ENCODE measurements at places on chromosomes 6 and 20. TPM values are rescaled to one million over a fixed set of nuclear protein-coding genes. Genes with fewer than 3 reads are reported as not detected.
A peak's percentile ranks its signal among the peaks of the same experiment; 100 is the strongest.

The NKAIN2 gene
- total RNA-seq = 2.4 TPM

The CD83 gene
- 50.9 TPM for total RNA-seq

The DDX43 gene
- total RNA-seq = 0.14 TPM

The PSMB8 gene
- total RNA-seq = 162 TPM

The TINAG gene
- not detected for total RNA-seq

The PBOV1 gene
- not detected for total RNA-seq

The GRIK2 gene
- under 0.01 TPM for total RNA-seq

The SLC22A7 gene
- 0.09 TPM for total RNA-seq

The PKHD1 gene
- 0.05 TPM for total RNA-seq

The PRPH2 gene
- total RNA-seq = 0.57 TPM

GRCh38 chr20:3227936-3228749, 10.8 kb downstream of the SLC4A11 start:
- peaks cover 7% of the 10 kb centered on the region for H3K4me1 ChIP-seq
- H3K4me3 ChIP-seq = no peak overlapping the region
- no peaks in the 10 kb centered on the region for H3K27me3 ChIP-seq
- H3K36me3 ChIP-seq = no peaks in the 10 kb centered on the region
- no peak overlapping the region for H3K27ac ChIP-seq

- no peaks in the 10 kb centered on the region for H3K4me1 ChIP-seq
- no peaks in the 10 kb centered on the region for H3K27me3 ChIP-seq
- DNase-seq = no peak
- no peak overlapping the region for H3K4me3 ChIP-seq
These were observed 23.8 kb downstream of the NRSN1 start for GRCh38 chr6:24149836-24150235.

GRCh38 chr6:29651413-29652197, 5.3 kb upstream of the MOG start:
- no peaks in the 10 kb centered on the region for H3K27me3 ChIP-seq
- no peaks in the 10 kb centered on the region for H3K36me3 ChIP-seq
- H3K27ac ChIP-seq = no peak overlapping the region
- no peak for DNase-seq
- no peak overlapping the region for H3K4me3 ChIP-seq

DNA sequence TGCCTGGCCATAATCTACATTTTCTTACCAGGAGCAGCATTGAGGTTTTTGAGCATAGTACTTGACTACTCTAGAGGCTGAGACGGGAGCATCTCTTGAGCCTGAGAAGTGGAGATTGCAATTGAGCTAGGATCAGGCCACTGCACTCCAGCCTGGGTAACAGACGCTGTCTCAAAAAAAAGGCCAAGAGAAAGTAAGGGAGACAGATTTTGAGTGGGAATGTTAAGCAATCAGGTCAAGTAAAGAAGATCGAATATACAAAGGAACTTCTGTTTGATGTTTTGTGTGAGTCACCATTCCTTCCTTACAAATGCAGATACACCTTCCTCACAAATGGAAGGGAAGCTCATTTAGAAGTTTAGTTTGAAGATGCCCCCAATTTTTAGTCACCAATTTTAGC, 4.4 kb downstream of the PNRC1 start:
- no peak overlapping the region for H3K4me3 ChIP-seq
- peak overlapping the region; percentile 46 for H3K27ac ChIP-seq

DNA sequence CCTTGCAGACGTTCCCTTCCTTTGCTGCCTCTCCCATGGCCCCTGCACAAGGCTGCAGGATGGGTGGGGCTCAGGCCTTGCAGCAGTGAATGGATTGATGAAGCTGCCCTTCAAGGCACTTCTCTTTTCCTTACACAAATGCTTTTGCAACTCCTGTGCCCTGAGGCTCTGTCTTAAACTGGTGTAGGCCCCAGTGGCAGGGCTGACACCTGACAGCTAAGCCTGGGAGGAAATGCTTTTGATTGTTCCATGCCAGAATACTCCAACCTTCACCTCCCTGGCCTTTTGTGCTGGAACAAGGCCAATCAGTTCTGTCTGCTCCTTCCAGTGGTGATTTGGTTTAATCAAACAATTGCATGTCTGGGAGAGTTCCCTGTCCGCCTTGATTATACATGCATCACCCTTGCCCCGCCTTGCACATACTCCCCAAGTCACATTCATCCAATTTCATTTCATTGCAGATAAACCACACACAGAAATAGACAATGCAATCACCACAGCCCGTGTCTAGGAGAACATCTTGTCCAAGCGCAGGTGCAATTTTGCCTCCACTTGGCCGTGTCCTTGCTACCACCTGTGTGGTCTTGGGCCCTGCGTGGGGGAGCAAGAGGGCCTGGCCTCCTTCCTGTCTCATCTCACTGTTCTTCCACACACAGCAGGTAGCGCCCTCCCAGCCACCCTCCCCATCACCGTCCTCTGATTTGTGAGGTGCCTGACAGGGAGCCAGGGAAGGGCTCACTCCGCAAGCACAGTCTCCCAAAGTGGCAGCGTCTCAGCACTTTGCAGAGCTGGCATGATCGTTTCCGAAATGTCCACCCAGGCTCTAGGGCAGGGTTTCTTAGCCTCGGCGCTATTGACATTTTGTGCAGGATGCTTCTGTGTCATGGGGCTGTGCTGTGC, 120.4 kb downstream of the CDH26 start:
- H3K4me3 ChIP-seq = no peak overlapping the region
- H3K27me3 ChIP-seq = no peaks in the 10 kb centered on the region
- no peaks in the 10 kb centered on the region for H3K4me1 ChIP-seq
- no peaks in the 10 kb centered on the region for H3K36me3 ChIP-seq
- no peak overlapping the region for H3K27ac ChIP-seq

DNA sequence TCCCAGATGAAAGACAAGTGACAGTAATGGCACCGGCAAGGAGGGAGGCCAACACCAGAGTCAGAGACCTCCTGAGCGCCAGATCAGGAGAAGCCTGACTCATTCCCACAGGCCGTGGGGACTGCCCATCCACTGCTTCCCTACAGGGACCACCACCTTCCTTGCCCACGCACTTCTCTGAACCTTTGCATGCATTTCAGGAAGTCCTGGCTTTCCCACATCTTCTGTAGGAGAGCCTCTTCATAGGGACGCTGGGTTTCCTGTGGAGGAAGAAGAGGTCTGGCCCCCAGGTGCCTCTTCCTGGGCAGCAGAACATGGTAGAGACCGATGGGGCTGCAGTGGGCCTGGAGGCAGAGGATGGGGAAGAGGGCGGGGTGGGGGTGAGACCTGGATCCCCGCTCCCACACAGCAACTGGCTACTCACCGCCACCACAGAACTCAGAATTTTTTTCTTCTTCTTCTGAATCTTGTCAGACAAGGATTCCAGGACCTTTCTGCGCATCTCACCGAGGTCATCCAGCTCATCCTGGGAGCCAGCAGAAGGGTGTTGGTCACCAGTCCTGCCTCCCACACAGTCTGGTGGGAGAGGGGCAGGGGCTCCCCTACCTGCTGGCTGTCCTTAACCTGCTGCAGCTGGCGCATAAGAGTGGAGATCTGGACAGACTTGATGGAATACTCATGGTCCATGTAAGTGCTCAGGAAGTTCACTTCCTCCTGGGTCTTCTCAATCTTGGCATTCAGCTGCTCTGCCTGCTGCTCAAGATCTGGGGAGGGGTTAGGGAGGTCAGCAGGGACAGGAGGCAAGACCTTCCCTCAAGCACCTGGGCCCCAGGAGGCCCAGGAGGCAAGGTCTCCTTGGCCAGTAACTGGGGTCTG, 13.7 kb downstream of the C20orf96 start:
- H3K4me1 ChIP-seq = no peaks in the 10 kb centered on the region
- H3K27ac ChIP-seq = no peak overlapping the region
- no peak for DNase-seq
- H3K36me3 ChIP-seq = peaks cover 14% of the 10 kb centered on the region
- H3K4me3 ChIP-seq = no peak overlapping the region

GRCh38 chr20:15705975-15706374, 867.3 kb downstream of the KIF16B start:
- no peaks in the 10 kb centered on the region for H3K4me1 ChIP-seq
- no peaks in the 10 kb centered on the region for H3K27me3 ChIP-seq
- H3K27ac ChIP-seq = no peak overlapping the region
- DNase-seq = no peak
- no peaks in the 10 kb centered on the region for H3K36me3 ChIP-seq
- H3K4me3 ChIP-seq = no peak overlapping the region

GRCh38 chr6:71124340-71124739, 164.3 kb upstream of the OGFRL1 start:
- no peaks in the 10 kb centered on the region for H3K4me1 ChIP-seq
- no peaks in the 10 kb centered on the region for H3K36me3 ChIP-seq
- DNase-seq = no peak
- H3K27me3 ChIP-seq = no peaks in the 10 kb centered on the region
- no peak overlapping the region for H3K27ac ChIP-seq

GRCh38 chr6:74113901-74114300, 417.9 kb downstream of the CD109 start:
- H3K4me3 ChIP-seq = no peak overlapping the region
- H3K36me3 ChIP-seq = no peaks in the 10 kb centered on the region
- no peaks in the 10 kb centered on the region for H3K27me3 ChIP-seq

DNA sequence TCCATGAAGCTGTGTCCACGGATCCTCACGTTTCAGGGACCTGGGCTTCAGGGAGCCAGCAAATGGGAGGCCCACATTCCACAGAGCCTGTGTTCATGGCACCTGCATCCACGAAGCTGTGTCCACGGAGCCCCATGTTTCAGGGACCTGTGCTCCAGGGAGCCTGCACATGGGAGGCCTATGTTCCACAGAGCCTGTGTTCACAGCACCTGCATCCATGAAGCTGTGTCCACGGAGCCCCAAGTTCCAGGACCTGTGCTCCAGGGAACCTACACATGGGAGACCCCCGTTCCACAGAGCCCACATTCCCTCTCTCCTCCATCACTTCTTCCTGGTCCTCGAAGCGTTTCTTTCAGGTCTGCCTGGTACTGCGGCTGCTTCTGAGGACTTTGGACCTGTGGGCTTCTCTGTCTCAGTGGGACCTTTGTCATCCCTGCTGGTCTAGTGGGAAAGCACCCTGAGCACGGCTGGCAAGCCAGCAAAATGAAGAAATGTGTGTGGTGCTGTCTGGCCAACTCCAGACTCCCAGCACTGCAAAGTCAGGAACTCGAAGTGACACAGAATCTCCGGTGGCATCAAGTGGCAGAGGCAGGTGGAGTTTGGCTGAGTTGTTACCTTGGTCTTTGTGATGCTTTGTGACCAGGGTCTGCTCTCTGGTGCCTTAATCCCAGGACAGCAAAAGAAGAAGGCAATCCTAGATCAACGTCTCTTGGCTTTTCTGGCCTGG, 245.9 kb downstream of the DLL1 start:
- no peaks in the 10 kb centered on the region for H3K27me3 ChIP-seq
- peaks cover 1% of the 10 kb centered on the region for H3K4me1 ChIP-seq
- no peak overlapping the region for H3K4me3 ChIP-seq
- DNase-seq = no peak
- no peaks in the 10 kb centered on the region for H3K36me3 ChIP-seq
- no peak overlapping the region for H3K27ac ChIP-seq

DNA sequence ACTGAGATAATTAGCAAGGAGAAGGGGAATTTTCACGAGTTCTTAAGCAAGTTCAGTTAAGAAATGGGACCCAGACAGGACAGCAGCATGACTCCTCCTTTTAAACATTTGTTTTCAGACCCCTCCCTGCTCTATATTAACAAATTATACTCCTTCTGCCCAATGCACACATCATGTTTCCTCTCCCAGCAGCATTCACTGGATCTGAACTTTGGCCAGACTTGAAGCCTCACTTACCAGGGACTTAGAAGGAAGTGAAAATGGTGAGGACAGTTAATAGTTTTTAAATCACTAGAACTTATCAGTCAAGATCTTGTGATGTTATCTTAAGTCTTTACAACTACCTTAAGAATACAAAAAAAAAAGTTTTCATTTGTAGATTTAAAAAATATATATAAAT, 1174.7 kb upstream of the MAP3K7 start:
- H3K4me1 ChIP-seq = no peaks in the 10 kb centered on the region
- H3K36me3 ChIP-seq = no peaks in the 10 kb centered on the region
- no peaks in the 10 kb centered on the region for H3K27me3 ChIP-seq

GRCh38 chr6:61809004-61809595, 476.9 kb downstream of the KHDRBS2 start:
- no peak overlapping the region for H3K4me3 ChIP-seq
- H3K4me1 ChIP-seq = no peaks in the 10 kb centered on the region
- no peak for DNase-seq
- H3K27me3 ChIP-seq = no peaks in the 10 kb centered on the region
- H3K27ac ChIP-seq = no peak overlapping the region

GRCh38 chr6:88492824-88493223, 326.7 kb upstream of the CNR1 start:
- no peaks in the 10 kb centered on the region for H3K36me3 ChIP-seq
- H3K4me1 ChIP-seq = no peaks in the 10 kb centered on the region
- no peaks in the 10 kb centered on the region for H3K27me3 ChIP-seq
- H3K27ac ChIP-seq = no peak overlapping the region

DNA sequence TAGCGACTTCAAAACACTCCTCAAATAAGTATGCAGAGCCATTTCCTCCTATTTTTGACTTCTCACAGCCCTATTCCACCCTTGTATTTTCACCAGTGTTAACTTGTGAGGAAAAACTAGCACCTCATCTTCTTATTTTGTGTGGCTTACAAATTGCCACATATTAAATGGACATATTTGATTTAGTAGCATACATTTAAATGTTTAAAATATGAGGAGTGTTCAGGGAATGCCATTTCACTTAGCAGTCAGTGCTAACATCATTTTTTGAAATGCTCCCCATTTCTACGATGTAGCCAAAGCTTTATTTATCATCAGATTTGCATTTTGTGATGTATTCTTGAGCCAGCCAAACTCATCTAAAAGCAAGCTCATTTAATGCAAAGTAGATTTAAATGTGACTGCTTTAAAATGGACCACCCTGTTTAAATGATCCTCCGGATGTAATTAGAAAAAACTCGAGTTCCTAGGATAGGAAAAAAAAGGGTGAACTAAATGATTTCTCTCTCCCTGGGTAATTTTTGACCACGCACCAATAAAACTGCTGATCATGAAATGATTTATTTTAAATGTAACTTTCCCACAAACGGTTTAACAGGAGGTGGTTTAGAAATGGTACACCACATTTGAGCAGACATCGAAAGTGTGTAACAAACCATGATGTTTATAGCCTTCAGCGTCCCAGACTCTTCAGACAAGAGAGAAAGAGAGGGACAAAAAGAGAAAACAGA, 172.6 kb downstream of the CD83 start:
- no peak for DNase-seq
- no peak overlapping the region for H3K27ac ChIP-seq
- no peaks in the 10 kb centered on the region for H3K27me3 ChIP-seq
- peaks cover 6% of the 10 kb centered on the region for H3K4me1 ChIP-seq
- no peaks in the 10 kb centered on the region for H3K36me3 ChIP-seq
